ENCODE measurements at places on chromosomes 2 and 18.

- DNase-seq, result no peak
Observed at GRCh38 chr2:71333619-71334018, 2.0 kb downstream of the ZNF638 start.

GRCh38 chr18:45645610-45646009, 30.3 kb downstream of the SLC14A2 start:
- DNase-seq, result no peak

DNA sequence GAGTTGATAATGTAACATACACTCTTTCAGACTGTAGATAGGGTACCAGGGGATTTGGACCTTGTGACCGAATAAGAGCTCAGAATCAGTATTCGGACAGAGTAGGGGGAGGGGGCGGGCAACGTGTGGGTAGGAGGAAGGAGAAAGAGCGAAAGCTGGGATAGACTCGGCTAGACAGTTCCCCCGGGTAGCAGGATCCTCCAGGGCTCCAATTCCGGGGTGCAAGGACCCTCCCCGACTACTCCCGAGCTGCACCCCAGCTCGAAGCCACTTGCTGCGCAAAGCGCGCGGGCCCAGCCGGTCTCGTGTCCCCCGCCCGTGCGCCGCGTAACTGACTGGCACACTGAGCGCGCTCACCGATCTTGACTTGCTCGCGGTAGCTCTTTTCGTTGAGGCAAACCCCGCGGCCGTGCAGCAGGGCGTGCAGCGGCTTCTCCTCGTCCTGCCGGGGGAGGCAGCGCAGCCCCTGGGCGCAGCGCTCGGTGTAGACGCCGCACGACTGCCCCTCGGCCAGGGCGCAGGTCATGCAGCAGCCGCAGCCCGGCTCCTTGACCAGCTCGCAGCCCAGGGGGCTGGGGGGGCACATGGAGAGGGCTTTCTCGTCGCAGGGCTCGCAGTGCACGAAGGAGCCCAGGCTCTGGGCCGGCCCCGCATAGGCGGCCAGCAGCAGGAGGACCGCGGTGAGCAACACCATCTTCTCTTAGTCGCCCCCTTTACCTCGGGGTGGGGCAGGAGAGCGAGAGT, 1.1 kb downstream of the IGFBP5 start:
- DNase-seq, result peak; percentile 39

DNA sequence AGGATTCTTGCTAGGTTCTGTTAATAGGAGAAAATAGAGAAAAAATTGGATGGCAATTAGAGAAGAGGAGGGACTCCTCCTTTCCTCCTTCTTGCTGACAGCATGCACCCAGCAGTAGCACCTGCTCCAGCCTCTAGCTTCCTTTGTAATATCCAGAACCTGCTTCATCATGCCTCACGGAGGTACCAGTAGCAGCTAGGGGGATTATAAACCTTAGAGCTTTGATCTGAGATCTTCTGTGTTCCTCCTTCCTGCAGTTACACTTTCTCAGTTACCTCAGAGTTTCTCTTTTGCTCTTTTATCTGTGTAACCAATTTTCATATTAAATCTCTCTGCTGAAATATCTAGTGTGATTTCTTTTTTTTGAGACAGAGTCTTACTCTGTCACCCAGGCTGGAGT, 16.6 kb downstream of the DPP4 start:
- DNase-seq, result no peak

DNA sequence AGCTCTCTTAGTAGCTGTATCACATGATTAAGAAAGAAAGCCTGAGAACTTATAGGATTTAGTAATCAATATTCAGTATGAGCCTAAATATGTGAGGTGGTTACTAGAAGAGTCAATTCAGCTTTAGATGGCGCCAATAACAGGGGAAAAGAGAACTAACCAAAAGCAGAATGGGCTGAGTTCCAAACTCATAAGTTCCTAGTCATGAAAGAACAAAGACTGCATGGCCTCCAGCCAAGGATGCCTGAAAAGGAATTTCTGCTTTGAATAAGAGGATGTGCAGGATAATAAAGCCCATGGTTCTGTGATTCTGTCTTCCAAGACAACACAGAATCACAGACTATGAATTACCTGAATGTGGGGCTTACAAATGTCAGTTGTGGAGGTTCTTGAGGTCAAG, 196.5 kb downstream of the SATB2 start:
- no peak for DNase-seq

- no peak for DNase-seq
Observed at GRCh38 chr18:25457601-25458000, 105.6 kb upstream of the ZNF521 start.

DNA sequence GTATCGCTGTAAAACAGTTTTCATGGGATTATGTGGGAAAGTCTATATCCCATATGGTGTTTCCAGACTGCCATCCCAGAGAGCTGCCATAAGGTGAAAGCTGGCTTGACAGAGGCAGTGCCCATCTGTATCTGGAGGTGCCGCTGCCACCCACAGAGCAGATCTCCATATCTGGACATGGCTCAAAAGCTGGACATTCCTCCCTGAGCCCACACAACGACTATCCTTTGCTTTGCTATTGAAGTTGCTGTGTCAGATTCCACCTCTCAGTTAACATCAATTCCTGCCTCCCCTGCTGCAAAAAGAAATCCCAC, 55.2 kb downstream of the RND3 start:
- no peak for DNase-seq

All from stimulated activated CD4-positive, alpha-beta T cell treated with anti-CD3 and anti-CD28 coated beads, Interleukin-4, amount 100 ng/mL, for 48 hours (primary cell).